ENCODE measurements at places on chromosomes 2 and 18.

- no peak for DNase-seq
These were observed 90.7 kb downstream of the POLR1A start for GRCh38 chr2:86015006-86015405.

GRCh38 chr2:207868855-207869596, 99.3 kb upstream of the FZD5 start:
- no peak for DNase-seq

DNA sequence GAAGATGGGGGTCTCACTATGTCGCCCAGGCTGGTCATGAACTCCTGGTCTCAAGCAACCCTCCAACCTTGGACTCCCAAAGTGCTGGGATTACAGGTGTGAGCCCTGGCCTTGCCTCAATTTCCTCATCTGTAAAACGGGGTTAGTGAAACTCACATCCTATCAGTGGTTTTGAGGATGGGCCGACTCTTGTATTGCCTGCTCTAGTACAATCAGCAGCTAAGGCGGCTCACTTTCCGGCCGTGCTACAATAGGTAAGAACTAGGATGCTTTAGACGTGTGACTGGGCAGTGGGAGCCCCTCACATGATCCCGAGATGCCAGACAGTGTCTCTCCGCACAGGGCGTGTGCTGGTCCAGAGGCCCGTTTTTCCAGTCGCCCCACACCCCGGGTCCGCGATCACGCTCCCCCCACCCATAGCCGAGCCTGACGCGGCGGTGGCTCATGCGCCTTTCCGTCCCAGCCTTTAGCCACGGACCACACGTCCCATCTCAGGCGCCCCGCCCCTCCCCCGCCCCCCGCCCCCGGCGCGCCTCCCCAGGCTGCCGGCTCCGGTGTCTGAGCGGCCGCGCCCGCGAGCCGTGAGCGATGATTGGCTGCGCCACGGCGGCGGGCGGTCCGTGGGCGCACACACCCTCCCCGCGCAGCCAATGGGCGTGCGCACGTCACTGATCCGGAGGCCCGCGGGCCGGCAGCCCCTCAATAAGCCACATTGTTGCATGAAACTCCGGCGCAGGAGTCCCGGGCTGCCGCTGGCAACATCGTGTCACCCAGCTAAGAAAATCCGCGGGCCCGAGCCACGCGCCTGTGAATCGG, at the start of gene HK2:
TSS of gene HK2 (plus strand) at position 710 of the 816 bp plus-strand sequence. CDS start 454 bp downstream, outside the sequence.
- DNase-seq: peak; percentile 41

DNA sequence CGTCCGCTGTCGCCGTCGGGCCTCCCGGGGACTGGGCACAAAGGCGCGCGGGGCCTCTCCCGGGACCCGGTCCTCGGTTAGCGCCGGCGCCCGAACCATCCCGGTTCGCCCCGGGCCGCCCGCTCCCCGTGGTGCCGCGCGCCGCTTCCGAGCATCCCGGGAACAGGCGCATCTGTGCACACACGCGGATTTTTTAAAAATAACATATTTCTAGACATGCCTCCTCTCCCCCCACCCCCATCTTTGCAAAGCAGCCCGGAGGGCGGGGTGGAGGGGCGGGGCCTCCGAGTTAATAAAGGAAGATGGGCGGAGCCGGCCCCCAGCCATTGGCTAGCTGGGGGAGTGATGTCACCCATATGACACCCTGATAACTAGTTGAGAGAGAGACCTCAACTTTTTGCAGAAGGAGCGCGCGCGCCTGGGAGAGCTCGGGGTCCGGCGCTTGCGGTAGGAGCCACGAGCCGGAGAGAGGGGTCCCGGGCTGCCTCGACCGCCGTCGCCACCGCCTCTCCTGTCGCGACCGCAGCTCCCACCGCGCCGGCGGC, at the start of gene SOX11:
TSS of gene SOX11 (plus strand) at position 400 of the 545 bp plus-strand sequence. CDS start 338 bp downstream, outside the sequence.
- DNase-seq: no peak

DNA sequence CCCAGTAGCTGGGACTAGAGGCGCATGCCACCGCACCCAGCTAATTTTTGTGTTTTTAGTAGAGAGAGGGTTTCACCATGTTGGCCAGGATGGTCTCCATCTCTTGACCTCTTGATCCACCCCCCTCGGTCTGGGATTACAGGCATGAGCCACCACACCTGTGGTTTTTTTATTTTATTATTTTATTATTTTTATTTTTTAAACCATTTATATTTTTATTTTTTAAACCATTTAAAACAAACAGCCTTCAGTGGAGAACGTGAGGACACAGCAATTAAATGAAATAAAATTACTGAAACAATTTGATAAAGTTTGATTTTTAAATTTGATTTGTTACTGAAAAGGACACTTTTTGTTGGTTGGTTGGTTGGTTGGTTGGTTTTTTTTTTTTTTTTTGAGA, 181.0 kb downstream of the AGAP1 start:
- no peak for DNase-seq

- DNase-seq: no peak
These were observed 79.2 kb upstream of the MAP3K20 start for GRCh38 chr2:172996387-172996961.

Measured in stimulated activated CD8-positive, alpha-beta memory T cell treated with anti-CD3 and anti-CD28 coated beads, Interleukin-2, amount 100 ng/mL, for 1 hour (primary cell).